ENCODE measurements at places on chromosomes 6 and 20.

DNA sequence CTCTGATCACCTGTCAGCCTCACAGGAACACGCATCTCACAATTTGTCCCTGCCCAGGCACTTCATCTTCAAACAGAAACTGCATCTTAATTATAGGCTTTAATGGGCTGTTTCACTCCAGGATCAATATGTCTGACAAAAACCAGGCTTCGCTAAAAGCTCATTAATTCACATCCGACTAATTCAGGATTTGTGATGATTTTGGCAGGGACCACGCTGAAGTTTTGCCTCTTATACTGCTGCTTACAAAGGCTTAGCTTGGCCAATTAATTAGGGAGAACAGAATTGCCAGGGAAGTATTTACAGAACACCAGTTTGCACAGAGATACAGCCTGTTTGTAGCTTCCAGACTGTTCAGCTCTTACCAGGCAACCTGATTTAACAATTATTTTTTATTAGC lies 541.0 kb upstream of the SPTLC3 start:
- no peak for DNase-seq

DNA sequence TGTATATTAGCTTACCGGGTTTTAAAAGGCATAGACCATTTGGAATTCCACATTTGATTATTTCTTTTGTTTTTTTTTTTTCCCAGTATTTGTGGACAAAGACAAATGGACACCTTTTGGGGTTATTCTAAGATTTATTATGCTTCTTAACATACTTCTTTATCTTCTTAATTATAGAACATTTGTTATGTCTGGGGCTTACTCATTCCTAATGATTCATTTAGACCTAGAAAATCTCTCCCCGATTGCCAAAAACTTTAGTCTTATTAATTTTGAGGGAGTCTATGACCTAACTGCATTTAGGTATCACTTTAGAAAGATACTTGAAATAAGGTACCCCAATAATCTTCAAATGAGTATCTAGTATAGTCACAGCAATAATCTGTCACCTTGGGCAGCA lies 170.7 kb upstream of the PREP start:
- DNase-seq = no peak

GRCh38 chr20:62685781-62686555 lies 22.7 kb upstream of the NTSR1 start:
- DNase-seq = peak; percentile 11

GRCh38 chr6:52588087-52588709 lies 11.3 kb upstream of the TRAM2 start:
- no peak for DNase-seq

DNA sequence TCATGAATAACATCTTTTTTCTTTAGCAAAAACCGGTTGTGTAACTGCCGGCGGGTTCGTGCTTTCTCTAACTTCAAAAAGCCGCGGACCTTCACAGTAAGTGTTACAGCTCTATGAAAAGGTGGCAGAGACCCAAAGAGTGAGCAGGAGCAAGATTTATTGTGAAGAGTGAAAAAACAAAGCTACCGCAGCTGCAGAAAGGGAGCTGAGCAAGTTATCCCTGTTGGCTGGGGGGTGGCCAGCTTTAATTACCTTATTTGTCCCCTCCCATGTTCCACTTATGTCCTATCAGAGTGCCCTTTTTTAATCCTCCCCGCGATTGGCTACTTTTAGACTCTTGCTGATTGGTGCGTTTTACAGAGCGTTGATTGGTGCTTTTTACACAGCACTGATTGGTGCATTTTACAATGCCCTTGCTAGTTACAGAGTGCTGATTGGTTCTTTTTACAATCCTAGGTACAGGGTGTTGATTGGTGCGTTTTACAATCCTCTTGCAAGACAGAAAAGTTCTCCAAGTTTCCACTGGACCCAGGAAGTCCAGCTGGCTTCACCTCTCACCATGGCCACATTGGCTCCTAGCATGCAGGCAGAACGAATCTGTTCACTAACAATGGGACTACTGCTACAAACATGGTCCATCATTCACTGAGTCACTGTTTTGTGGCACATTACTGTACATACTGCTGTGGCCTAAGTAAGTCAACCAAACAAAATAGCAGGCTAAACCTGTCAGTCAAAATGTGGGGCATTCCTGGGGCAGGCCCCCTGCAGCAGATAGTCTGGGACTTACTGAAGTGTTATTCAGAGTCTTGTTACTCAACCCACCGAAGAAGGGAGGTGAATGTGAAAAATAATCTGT lies 52.8 kb downstream of the MYLIP start:
- no peak for DNase-seq

DNA sequence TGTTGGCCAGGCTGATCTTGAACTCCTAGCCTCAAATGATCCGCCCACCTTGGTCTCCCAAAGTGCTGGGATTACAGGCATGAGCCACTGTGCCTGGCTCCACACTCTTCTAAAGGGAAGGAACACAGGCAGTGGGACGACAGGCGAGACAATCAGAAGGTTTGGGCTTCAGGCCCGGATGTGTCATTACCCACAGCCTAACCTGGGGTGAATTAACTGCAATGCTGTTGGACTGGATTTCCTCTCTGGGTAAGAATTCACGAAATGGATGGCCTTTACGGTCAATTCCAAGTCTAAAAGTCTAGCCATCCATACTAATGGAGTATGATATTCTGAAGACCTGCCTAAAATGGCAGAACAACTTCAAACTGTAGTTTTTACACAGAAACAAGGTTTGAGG lies 83.7 kb upstream of the CCDC28A start:
- DNase-seq = no peak

DNA sequence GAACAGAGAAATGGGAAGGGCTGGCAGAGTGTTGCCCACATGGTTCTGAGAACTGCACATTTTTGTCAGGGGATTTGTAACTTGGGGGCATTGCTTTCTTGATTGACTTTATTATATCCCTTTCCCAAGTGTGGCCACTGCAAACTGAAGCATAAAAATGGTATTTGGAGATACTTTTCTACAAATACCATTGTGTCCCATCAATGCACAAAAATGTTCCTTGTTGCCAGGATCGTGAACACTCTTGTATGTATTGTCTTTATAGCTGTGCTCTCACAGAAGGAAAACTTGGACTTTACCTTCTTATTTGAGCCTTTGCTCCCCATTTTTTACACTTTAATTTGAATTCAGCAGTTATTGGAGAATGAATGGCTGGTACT lies 57.1 kb upstream of the C20orf144 start:
- DNase-seq = no peak

DNA sequence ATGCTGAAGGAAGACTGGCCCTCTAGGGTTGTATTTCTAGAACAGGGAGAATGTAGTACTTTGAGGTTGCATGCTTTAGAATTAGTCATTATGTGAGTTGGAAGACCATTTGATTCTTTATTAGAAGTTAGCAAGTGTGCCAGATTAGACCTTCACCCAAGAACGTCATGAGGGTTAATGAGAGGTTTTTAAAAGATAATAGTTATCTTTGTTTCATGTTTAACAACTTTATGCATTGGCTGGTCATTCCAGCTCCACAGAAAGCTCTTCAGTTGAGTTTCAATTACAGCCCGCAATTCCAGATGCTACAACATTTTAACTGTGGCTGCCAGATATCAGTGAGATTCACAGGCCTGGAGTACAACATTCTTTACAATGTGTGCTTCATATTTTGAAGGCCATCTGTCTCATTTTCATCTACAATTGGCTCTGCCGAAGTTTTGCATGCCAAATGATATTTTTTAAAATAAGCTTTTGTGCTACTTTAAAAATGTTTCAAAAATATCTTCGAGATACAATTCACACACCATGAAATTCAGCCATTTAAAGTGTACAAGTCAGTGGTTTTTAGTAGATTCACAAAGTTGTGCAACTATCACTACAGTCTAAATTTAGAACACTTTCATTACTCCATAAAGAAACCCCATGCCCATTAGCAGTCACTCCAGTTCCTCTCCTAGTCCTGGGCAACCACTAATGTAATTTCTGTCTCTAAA lies 61.1 kb upstream of the FBXO30 start:
- DNase-seq = no peak

DNA sequence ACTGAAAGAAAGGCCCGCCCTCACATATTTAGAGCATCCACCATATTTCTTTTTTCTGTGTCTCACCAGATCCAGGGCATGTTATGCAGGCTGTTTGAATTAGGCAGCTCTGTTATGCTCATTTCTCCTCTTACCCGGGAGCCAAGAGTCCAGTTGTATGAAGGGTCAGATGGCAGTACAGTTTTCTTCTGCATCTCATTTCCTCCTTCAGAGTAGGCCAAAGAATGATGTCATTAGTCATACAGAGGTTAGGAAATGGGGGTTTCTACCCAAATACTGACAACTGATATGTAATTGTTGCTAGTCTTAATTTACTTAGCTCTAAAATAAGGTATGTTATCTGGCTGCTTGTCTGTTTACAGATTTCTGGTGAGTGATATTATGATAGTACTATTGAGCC lies 130.8 kb downstream of the SOBP start:
- DNase-seq = no peak

DNA sequence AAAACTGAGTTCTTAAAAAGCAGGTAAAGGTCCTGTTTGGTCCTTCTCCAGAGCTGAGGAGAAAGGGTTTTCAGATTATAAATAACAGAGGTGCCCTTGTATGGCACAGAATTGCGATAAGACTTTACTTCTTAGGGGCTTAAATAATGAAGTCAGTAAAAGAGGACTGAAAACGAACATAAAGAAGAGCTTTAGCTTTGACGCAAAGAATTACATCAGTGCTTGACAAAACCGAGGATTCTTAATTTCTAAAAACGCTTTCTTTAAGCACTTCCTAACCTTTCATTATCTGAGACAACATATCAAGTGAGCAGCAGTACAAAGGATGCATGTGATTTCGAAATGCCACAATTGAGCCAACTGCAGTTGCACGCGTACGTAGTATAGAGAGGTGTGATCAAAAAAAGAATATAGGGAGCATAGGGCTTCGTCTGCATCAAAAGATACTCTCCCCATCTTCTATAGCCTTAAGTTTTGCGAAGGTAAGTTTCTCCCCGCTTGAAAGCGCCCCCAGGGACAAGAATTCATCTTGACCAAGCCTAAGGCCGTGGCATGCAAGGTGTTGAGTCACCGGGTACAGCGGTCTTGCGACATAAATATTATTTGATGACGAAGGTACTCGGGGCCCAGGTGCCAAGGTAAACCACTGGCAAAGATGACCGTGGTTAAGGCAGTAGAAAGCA lies 778 bp upstream of the LOC128125822 start:
- DNase-seq = peak; percentile 31

- DNase-seq = no peak
These were observed 1.5 kb downstream of the EPB41L1 start for GRCh38 chr20:36155991-36156390.

- DNase-seq = no peak
These were observed 186.7 kb upstream of the TENT5A start for GRCh38 chr6:81938991-81939732.

DNA sequence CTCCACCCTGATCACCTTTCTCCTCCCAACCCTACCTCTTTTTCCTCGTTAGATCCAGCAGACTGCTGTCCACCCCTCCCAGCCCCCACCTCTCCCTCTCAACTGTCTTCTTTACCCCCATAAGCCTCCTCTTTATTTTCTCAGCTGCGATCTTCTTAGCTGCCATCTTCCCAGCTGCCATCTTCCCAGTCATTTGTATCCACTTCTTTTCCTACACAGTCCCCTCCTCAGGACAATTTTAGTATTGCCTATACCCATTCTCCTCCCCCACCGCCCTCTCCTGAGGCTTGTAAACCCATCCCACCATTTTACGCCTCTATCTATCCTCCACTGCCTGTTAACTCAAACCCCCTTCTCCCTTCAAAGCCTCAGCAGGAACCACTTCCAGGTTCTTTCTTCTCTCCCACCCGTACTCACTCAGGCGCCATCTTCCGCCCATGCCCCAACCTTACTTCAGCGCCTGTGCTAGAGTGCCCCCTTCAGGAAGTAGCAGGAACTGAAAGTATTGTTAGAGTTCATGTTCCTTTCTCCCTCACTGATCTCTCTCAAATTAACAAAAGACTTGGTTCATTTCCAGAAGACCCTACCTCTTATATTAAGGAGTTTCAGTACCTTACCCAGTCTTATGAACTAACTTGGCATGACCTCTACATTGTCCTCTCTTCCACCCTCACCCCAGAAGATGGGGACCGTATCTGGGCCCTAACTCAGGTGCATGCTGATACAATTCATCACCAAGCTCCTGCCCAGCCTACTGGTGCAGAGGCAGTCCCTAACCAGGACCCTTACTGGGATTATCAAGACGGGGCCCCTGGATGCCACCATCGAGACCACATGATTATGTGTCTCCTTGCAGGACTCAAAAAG lies 236.0 kb downstream of the ADGRG6 start:
- DNase-seq = no peak

DNA sequence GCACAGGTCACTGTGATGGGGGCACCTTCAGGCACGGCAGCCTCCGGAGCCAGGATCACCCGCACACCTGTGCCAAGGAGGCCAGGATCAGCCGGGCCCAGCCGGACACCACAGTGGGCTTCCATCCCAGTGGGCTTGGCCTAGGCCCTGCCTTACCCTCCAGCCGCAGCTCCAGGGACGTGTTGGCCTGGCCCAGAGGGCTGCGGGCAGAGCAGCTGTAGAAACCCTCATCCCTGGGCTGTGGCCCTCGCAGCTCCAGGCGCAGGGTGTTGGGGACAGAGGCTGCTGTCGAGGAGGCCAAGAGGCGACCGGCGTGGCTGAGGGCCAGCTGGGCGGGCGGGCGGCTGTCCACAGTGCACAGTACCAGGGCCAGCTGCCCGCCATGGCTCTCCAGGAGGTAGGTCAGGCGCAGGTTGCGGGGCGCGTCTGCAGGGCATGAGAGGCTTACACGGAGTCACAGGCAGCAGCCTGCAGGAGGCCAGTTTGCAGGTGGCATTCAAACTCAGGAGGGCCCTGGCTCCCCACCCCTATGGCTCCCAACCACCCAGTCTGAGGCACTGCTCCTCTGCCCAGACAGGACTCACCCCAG lies 11.0 kb upstream of the ADAM33 start:
- no peak for DNase-seq

DNA sequence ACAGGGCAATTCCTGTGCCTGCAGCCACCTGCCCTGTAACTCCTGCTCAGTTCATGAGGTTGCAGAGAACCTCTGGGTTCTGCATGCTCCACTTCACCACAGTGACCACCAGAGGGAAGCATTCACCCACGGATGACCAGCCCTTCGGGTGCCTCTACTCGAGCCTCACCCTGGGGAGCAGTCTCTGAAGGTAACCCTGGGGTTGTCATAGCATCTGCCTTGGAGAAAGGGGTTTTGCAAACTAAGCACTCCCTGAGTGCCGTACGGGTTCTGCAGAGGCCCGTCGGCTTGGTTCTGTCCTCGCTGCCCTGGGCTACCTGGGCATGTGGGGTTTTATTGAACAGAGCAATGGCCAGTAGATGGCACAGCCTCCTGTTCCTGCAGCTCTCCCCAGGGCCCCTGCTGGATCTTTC lies 10.2 kb upstream of the CST5 start:
- DNase-seq = peak; percentile 36

- DNase-seq = no peak
These were observed 24.0 kb downstream of the SLC13A3 start for GRCh38 chr20:46627234-46627633.

DNA sequence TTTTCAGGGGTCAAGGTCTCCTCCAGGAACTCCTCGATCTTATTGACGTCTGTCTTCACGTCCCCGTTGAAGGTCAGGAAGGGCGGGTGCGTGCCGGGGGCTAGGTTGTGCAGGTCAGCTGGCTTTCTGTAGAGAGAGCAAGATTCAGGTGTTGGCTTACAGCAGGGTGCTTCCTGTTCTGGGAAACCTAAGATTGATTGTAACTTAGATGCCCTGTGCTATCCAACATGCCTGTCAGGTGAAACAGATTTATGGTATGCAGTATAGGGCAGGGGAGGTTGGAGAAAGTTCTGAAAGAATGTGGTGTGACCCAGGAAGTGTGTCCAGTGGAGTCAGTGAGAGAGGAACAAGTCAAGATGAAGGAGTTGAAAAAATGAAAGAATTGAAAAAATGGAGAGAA lies 66.4 kb downstream of the CLIC5 start:
- DNase-seq = no peak

- no peak for DNase-seq
These were observed 40.3 kb downstream of the STK35 start for GRCh38 chr20:2141600-2142575.
